Substantia nigra (tissue), 51 donors: ENCODE measurements at places on chromosomes 12 and 14.

- DNase-seq = no peak
Observed at GRCh38 chr14:34931206-34931605, 51.6 kb upstream of the SRP54 start.

- no peak for DNase-seq
Observed at GRCh38 chr14:75548544-75548943, 26.3 kb downstream of the BATF start.

- no peak for DNase-seq
Observed at GRCh38 chr12:39830852-39831520, 211.4 kb upstream of the ABCD2 start.

GRCh38 chr12:12506496-12506890 lies 56.2 kb downstream of the DUSP16 start:
- no peak for DNase-seq

GRCh38 chr12:59980476-59980875 lies 384.6 kb downstream of the SLC16A7 start:
- no peak for DNase-seq

DNA sequence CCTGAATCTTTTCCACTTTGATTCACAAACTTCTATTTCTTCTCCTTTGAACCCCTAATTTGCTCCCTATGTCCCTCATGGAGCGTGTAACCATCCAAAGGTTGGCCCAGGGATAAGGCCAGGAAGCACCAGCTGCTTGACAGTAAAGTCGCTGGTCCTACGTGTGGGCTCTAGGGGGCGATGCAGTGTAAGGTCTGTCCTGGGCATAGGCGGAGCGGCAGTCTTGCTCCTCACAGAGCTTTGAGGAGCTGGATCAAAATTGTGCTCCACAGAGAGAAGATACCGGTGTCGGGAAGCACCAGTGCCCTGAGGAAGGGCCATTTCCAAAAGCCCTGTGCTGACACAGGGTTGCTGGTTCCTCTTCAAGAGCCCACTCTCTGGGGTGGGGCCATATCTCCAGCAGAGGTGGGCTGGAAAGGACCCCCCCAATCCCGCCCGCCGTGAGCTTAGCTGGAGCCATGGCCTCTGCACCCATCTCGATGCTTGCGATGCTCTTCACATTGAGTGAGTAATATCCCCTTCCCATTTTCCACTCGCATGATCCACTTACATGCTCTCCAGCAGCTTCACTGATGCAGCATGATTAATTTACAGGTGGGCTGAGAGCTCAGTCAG lies 49.9 kb upstream of the OR4E1 start:
- DNase-seq = no peak

GRCh38 chr12:107635139-107635538 lies 50.5 kb upstream of the PWP1 start:
- no peak for DNase-seq

GRCh38 chr14:105312973-105313372 lies 1.6 kb upstream of the PACS2 start:
- DNase-seq = peak; percentile 68

- DNase-seq = no peak
Observed at GRCh38 chr12:92398565-92399309, 253.1 kb upstream of the BTG1 start.
